Activated T-helper 2 cell treated with anti-CD3 and anti-CD28 coated beads, Interferon-gamma antibody, Interleukin-2, Interleukin-4, amounts not matched to agents 10 μg/mL and 5 μg/mL and 100 μg/mL, durations not matched to agents 14 hours and 24 hours and 36 hours (primary cell): ENCODE measurements at places on chromosomes 1 and 21. TPM values are rescaled to one million over a fixed set of nuclear protein-coding genes. Genes with fewer than 3 reads are reported as not detected.

DNA sequence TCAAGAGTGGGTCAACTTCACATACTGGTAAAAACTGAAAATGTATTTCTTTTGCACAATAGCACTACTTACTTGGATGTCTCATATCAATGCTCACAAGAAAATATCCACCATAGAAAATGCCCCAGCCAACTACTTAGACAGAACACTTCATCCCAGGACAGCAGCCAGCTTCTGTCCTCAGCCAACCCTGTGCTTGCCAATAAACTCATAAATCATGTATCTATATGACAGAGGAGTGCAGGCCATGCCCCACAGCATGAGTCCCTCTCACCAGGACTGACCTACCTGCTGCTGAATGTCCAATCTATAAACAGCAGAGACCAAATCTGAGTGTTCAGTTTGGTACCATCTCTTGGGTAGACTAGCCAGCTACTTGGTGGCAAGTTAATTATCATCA lies 179.3 kb downstream of the OMA1 start:
- no peak for DNase-seq

DNA sequence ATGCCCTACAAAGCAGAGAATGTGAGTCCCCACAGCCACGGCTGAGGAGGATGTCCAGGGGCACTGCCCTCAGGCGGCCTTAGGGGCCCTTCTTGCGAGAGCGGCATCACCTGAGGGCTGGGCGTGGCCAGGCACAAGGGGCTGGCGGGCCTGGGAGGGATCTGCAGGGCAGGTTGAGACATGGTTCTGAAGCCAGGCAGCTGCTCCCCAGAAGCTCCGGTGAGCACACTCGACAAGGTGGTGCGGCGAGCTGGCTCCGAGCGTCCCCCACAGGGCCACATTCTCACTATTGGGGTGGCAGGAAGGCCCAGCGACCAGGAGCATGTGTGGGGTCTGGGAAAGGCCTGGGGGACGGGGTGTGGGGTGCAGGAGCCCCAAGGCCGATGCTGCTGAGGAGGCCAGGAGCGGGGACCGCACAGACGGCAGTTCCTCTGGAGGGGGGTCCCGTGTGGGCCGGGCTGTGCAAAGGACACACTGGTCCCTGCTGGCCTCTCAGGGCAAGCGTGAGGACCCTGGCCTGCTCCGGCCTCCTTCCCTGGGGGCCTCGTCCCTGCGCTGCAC lies 47.2 kb downstream of the MORN1 start:
- DNase-seq = no peak

DNA sequence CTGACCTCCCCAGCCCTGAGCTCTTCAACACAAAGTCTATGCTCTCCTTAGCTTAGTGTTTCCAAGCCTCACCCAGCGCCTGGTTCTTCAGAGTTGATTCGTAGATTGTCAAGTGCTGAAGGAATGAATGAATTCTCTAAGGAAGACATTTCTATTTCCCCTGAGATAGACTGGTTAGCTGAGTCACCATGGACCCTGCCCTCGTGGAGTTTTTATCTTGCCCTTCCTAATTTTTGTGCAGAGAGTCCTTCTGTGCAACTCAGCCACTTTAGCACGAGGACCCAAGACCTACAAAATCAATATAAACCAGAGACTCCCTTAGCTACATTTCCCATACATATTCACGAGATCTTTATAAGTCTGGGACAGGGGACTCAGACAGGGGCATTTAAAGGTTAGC lies 2.6 kb upstream of the CD244 start:
- no peak for DNase-seq

DNA sequence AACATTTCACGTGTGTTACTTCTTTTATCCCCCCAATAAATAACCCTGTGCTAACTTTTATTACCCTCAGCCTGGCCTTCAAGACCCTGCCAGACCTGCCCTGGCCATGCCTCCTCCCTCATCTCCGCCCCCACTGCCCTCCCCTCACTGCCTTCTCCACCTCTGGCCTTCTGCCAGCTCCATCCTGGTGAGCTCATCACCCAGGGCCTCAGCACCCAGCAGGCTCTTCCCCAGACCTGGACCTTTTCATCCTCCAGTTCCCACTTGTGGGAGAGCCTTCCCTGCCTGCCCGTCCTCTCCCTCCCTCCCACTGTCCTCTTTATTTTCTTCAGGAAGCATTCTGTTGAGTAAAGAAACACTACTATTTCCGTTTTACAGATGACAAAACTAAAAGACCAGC lies 72.0 kb downstream of the SLC66A1 start:
- DNase-seq = no peak

- DNase-seq = no peak
Observed at GRCh38 chr1:89880679-89881078, 59.8 kb downstream of the LRRC8D start.

DNA sequence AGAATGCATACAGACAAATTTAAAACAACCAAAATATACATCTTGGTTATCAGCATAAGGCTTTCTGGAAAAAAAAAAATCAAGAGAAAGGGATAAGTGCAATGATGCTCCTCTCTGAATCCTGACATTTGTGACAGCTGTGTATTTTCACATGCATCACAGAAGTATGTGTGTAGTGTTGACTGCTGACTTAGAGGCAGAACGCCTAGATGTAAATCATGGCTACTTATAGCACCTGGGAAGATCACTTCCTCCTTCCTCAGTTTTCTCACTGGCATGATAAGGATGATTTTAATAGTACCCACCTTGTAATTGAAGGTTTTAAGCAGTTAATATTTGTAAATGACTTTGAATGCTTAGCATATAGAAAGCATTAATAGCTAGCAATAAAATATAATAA lies 112.5 kb downstream of the MRPL39 start:
- no peak for DNase-seq

- DNase-seq = no peak
Observed at GRCh38 chr1:223704921-223705878, 7.1 kb upstream of the CAPN2 start.

Gene DHCR24
- total RNA-seq = 223 and 231 TPM in 2 replicates
